Suppressor macrophage treated with lipopolysaccharide for 4 hours (primary cell): ENCODE measurements at places on chromosomes 7 and 10.

DNA sequence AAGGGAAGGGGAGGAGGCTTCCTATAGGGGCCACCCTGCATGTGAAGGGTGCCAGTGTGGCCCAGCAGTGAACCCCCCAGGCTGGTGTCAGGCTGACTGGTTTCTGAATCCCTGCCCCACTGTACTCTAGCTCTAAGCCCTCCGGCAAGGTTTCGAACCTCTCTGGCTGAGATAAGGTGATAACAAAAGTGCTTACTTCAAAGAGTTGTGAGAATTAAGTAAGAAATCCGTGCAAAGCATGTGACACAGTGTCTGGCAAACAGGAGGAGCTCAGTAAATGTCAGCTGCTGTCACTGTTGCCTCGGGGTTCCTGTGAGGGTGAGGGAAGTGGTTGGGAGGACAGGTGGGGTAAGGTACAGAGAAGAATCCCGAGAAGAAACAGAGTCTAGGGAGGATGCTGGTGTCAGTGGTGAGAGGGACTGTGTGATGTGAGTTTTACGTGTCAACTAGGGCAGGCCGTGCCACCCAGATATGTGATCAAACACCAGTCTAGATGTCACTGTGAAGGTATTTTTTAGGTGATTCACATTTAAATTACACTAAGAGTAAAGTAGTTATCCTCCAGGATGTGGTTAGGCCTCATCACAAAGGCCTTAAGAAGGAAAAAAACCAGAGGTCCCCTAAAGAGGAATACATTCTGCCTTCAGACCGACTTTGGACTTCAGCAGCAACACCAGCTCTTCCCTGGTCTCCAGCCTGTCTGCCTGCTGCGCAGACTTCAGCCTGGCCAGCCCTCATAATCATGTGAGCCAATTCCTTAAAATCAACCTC lies 64.4 kb downstream of the BPGM start:
- no peak for DNase-seq

DNA sequence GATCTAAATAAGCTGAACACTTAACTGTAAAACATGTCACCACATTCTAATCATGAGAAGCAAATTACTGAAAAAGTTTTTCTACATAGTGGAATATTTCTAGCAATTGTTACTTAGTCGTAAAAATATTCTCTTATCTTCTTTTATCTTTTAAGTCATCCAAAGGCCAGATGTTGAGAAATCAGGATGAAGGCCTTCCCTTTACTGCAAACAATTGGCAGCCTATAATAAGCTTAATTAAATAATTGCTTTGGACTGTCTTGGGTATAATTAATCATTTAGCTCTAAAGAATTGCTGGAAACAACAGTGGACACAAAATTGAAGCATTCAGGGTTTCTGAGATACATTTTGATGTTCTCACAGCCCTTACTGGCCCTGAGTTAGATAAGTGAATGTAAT lies 226.5 kb downstream of the FANK1 start:
- no peak for DNase-seq

DNA sequence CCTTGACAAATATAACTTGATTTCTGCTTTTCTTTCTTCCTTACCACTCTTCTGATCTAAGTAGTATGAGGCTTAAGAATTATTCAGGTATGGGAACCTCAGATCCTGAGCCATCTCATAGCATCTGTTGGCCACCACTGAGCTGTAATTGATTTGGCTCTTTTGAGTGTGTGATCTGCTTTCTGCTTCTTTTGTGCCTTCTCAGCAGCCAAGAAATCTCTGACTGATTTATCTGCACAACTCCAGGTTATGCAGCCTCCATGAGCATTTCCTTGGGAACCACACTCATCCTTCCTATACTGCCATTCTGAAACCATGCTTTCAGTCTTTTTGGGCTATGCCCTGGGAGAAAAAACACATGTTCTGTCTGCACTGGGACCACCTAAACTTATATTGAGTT lies 178.0 kb upstream of the FAM3C start:
- DNase-seq, result no peak

GRCh38 chr10:42975558-42976340 lies 101.1 kb upstream of the RET start:
- no peak for DNase-seq

GRCh38 chr10:101076630-101077029 lies 14.8 kb downstream of the KAZALD1 start:
- DNase-seq, result no peak
